ENCODE measurements at places on chromosomes 13 and 19. TPM values are rescaled to one million over a fixed set of nuclear protein-coding genes. Genes with fewer than 3 reads are reported as not detected.

- no peak for DNase-seq
- H3K4me1 ChIP-seq, result no peaks in the 10 kb centered on the region
- no peak overlapping the region for H3K27ac ChIP-seq
Measured at GRCh38 chr13:45198041-45198440, 2.8 kb downstream of the KCTD4 start.

GRCh38 chr19:2248136-2249009 is 750 bp upstream of the AMH start:
- no peak overlapping the region for H3K4me3 ChIP-seq
- H3K27ac ChIP-seq, result no peak overlapping the region

- H3K27ac ChIP-seq, result no peak overlapping the region
- H3K27me3 ChIP-seq, result no peaks in the 10 kb centered on the region
- H3K4me1 ChIP-seq, result no peaks in the 10 kb centered on the region
- no peak overlapping the region for H3K4me3 ChIP-seq
- H3K36me3 ChIP-seq, result no peaks in the 10 kb centered on the region
Measured at GRCh38 chr13:21550918-21551317, 53.1 kb downstream of the MICU2 start.

DNA sequence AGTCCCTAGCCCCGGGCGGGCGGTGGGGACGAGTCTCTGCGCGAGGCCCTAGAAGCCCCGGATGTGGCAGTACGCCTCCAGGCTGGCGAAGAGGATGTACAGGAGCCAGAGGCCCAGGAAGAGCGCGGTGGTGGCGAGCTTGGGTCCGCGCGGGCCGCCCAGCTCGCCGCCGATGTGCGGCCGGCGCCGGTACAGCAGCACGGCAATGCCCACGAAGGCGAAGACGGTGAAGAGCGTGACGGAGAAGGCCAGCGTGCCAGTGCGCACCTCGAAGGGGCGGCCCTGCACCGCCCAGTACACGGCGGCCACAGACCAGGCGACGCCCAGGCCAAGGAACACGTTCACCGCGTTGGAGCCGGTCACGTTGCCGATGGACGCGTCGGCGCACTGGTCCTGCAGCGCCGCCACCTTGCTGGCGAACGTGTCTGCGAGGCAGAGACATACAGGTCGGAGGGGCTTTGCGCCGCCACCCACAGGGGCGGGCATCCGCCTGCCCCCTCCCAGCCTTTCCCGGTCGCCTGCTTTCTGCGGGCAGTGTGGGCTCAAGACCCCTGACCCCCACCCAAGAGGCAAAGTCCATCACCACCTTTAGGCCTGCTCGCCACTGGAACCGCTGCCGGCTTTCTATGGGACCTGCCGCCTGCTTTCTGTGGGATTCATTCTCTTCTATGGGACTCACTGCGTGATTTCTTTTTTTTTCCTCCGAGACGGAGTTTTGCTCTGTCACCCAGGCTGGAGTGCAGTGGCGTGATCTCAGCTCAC is 10.9 kb upstream of the MEIS3 start:
- no peak overlapping the region for H3K4me3 ChIP-seq
- peaks cover 24% of the 10 kb centered on the region for H3K4me1 ChIP-seq
- H3K27me3 ChIP-seq, result peaks cover 71% of the 10 kb centered on the region
- H3K36me3 ChIP-seq, result no peaks in the 10 kb centered on the region
- DNase-seq, result no peak
- no peak overlapping the region for H3K27ac ChIP-seq

DNA sequence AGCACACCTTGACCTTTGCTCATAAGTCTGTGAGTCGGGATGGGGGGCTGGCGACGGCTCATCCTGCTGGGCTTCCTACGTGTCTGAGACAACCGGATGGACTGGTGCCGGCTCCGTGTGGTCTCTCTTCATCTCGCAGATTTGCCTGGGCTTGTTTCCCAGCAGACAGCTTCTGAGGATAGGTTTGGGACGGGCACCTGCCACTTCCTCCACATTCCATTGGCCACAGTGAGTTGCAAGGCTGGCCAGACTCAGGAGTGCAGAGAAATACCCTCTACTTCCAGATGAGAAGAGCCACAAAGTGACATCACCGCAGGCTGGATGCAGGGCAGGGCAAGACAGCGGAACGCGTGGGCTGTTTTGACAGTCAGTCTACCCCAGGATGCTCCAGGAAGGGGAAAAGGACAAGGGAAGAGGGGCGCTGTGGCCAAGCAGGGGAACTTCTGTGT is 48.1 kb downstream of the IRS2 start:
- H3K4me3 ChIP-seq, result no peak overlapping the region
- no peaks in the 10 kb centered on the region for H3K27me3 ChIP-seq
- no peaks in the 10 kb centered on the region for H3K4me1 ChIP-seq
- no peaks in the 10 kb centered on the region for H3K36me3 ChIP-seq

DNA sequence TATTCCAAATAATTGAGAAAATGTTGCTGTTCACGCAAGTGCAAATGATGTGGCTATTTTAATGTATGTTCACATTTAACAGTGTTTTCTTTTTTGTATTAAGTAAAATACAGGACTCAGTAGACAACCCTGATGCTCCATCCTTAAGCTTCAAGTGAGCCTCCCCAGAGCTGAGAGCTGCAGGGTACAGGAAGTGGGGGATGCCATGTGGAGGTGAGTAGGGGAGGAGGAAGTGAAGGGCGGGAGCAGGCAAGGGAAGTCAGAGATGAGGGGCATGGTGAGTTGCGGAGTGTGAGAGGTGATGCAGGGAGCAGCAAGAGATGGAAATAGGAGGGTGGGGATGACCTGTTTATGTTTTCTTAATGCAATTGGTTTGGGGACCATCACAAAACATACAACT is 711.0 kb downstream of the UQCRFS1 start:
- no peak overlapping the region for H3K4me3 ChIP-seq
- no peak for DNase-seq
- no peaks in the 10 kb centered on the region for H3K36me3 ChIP-seq
- H3K27me3 ChIP-seq, result no peaks in the 10 kb centered on the region
- H3K4me1 ChIP-seq, result no peaks in the 10 kb centered on the region

DNA sequence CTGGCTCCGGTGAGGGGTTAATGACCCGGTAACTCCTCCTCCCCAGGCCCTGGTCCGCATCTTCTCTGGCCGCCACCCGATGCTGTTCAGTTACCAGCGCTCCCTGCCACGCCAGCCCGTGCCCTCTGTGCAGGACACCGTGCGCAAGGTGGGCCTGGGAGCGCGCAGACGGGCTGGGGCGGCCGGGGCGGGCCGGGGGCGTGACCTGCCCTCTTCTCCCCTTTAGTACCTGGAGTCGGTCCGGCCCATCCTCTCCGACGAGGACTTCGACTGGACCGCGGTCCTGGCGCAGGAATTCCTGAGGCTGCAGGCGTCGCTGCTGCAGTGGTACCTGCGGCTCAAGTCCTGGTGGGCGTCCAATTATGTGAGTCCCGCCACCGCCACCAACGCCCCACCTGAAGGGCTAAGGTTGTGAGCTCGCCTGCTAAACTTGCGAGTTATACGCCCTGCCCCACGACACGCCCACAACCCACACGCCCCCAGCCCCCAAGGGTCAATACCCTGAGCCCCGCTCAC is 10.4 kb downstream of the CPT1C start:
- no peaks in the 10 kb centered on the region for H3K4me1 ChIP-seq
- H3K27ac ChIP-seq, result no peak overlapping the region
- H3K4me3 ChIP-seq, result no peak overlapping the region
- H3K36me3 ChIP-seq, result no peaks in the 10 kb centered on the region

DNA sequence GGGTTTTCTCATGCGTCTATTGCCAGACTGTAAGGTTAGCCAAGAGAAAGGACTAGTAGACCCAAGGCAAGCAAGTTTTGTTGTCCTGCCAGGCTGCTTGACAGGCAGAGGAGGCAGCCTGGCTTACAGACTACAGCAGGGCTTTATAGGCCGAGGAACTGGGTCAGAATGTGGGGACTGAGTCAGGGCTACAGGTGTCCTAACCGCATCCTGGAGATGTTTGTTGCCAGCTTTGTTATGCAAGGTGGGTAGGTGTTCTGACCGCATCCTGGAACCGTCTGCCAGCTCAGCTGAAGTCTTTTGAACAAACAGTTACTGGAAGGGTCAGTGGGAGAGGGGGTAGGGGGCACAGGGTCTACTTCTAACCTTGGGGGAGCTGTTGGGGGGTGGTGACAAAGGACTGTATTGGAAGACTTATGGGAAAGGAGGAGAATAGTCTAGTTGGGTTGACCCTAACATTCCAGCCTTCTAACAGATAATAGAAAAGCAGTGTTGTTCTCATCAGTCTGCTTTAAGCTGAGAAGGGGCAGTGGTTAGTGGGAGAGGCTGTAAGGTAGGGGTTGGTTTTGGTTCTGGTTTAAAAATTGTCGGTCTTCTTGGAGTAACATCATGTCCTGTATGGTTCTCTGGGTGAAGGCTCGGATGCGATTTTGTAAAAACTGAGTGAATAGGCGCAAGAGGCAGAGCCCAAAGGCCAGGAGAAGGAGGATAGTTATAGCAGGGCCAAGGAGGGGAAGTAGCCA is 913.8 kb upstream of the SLITRK5 start:
- H3K27me3 ChIP-seq, result no peaks in the 10 kb centered on the region
- H3K27ac ChIP-seq, result no peak overlapping the region
- DNase-seq, result peak; percentile 2
- no peaks in the 10 kb centered on the region for H3K4me1 ChIP-seq

GRCh38 chr19:11541238-11541637 is 2.6 kb downstream of the CNN1 start:
- H3K27ac ChIP-seq, result no peak overlapping the region
- H3K4me1 ChIP-seq, result peaks cover 28% of the 10 kb centered on the region
- no peak for DNase-seq
- peaks cover 13% of the 10 kb centered on the region for H3K27me3 ChIP-seq

DNA sequence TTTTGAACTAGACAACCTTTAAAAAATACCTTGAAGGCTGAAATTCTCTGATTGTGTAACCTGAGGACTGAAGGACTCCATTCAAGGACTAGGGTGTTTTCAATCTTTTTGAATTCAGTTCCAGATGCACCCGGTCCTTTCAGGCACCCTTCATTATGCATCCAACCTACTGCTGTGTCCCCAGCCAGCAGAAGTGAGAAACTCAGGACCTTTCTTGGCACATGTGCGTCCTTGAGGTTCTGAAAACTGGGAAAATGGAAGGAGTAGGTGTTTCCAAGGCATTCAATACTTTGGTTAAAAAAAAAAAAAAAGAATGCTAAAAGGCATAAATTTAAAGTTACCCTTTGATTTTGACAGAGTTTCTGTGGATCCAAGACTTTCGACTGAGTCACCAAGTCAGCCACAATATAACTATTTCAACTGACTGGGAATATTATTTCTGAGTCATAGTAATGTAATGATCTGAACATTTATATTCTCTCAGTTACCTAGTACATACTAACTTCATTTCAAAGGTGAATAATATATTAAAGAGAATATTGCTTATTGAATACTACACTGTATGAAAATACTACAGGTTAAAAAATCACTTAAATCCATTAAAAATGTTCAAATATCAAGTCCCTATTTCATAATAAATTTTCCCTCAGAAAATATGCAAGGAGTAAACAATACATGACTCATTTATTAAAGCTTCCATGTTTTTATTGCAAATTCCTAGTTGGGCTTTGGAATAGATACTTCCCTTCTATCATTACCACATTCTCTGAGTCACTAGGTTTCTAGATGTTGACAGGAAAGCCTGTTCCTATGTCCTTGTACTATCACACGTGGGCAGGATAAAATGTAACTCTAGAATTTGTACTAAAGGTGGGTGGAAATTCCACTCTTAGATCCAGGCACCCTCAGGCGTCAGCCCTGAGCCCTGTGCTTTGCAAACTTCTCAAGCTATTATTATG is 2.4 kb upstream of the ITGBL1 start:
- DNase-seq, result no peak
- no peaks in the 10 kb centered on the region for H3K36me3 ChIP-seq
- H3K27me3 ChIP-seq, result peaks cover 8% of the 10 kb centered on the region
- H3K27ac ChIP-seq, result no peak overlapping the region
- H3K4me1 ChIP-seq, result no peaks in the 10 kb centered on the region

DNA sequence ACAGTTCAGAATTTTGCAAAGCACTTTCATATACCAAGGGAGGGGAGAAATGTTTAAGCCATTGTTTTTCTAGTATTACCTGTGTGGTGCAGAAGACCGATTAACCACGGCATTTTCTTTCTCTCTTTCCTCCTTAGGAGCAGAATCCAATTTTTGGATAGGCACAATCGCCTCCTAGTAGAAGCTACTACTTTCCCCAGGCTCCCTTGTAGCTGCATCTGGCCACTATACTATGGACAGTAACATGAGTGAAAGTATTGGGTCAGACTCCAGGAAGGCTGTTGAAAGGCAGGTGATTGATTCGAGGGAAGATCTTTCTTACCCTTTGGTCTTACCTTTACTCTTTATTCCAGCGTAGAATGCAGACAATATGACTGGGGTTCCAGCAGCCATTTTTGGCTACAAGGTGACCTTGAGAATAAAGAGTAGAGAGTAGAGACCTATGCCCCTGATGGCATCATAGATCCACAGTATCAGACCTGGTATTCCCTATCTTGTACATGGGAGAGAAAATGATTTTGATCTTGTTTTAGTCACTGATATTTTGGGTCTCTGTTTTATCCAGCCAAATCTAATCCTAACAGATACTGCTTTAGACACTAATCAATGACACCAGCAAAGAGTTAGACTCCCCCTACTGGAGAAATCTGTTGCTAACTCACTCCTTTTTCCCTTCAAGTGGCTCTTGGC is 77.0 kb downstream of the LRRC63 start:
- no peak overlapping the region for H3K4me3 ChIP-seq
- DNase-seq, result peak; percentile 39
- no peaks in the 10 kb centered on the region for H3K36me3 ChIP-seq
- H3K4me1 ChIP-seq, result no peaks in the 10 kb centered on the region
- no peaks in the 10 kb centered on the region for H3K27me3 ChIP-seq
- no peak overlapping the region for H3K27ac ChIP-seq

CCDC8 gene
- 73.9 TPM for total RNA-seq

GRCh38 chr13:21636656-21637055 is 32.7 kb upstream of the MICU2 start:
- no peak overlapping the region for H3K27ac ChIP-seq
- no peaks in the 10 kb centered on the region for H3K27me3 ChIP-seq
- DNase-seq, result no peak
- H3K36me3 ChIP-seq, result no peaks in the 10 kb centered on the region
- H3K4me3 ChIP-seq, result no peak overlapping the region

SELENOW gene
- 1,360 TPM for total RNA-seq

GRCh38 chr13:31772231-31772630 is 32.9 kb downstream of the RXFP2 start:
- no peak overlapping the region for H3K4me3 ChIP-seq
- H3K4me1 ChIP-seq, result peaks cover 3% of the 10 kb centered on the region
- DNase-seq, result peak; percentile 15
- H3K36me3 ChIP-seq, result no peaks in the 10 kb centered on the region

TMEM272 gene
- total RNA-seq, result 0.09 TPM

GRCh38 chr19:44903602-44904425 is 1.8 kb upstream of the APOE start:
- peaks cover 22% of the 10 kb centered on the region for H3K27me3 ChIP-seq
- no peak overlapping the region for H3K27ac ChIP-seq

Measured in muscle of leg (tissue), 16 donors.